ENCODE measurements at places on chromosomes 16 and 17. TPM values are rescaled to one million over a fixed set of nuclear protein-coding genes. Genes with fewer than 3 reads are reported as not detected.

MYL4 gene
- 1,485 TPM for polyA plus RNA-seq

SLC52A1 gene
- 0.15 TPM for polyA plus RNA-seq

CCR7 gene
- 0.32 TPM for polyA plus RNA-seq

NOMO2 gene
- 83.0 TPM for polyA plus RNA-seq

AIPL1 gene
- polyA plus RNA-seq: not detected

ERBB2 gene
- 107 TPM for polyA plus RNA-seq

OMG gene
- polyA plus RNA-seq: 0.28 TPM

EIF1 gene
- polyA plus RNA-seq: 839 TPM

ALDH3A1 gene
- not detected for polyA plus RNA-seq

HEXIM1 gene
- 25.9 TPM for polyA plus RNA-seq

TLCD2 gene
- 4.1 TPM for polyA plus RNA-seq

USH1G gene
- not detected for polyA plus RNA-seq

RAC3 gene
- 5.0 TPM for polyA plus RNA-seq

BCO1 gene
- polyA plus RNA-seq: not detected

KRTAP4-6 gene
- polyA plus RNA-seq: not detected

CHST4 gene
- polyA plus RNA-seq: not detected

DNAH17 gene
- 2.1 TPM for polyA plus RNA-seq

EVPL gene
- polyA plus RNA-seq: 0.21 TPM

ELMO3 gene
- 0.85 TPM for polyA plus RNA-seq

STH gene
- polyA plus RNA-seq: not detected

CD300E gene
- polyA plus RNA-seq: 0.23 TPM

NOL3 gene
- polyA plus RNA-seq: 23.8 TPM

FBXW10B gene
- polyA plus RNA-seq: 3.2 TPM

SYNGR3 gene
- polyA plus RNA-seq: 0.94 TPM

QRICH2 gene
- polyA plus RNA-seq: 2.8 TPM

GLOD4 gene
- polyA plus RNA-seq: 50.1 TPM

OTOP2 gene
- not detected for polyA plus RNA-seq

MVD gene
- polyA plus RNA-seq: 31.3 TPM

ELP5 gene
- polyA plus RNA-seq: 50.4 TPM

SEPTIN1 gene
- 5.1 TPM for polyA plus RNA-seq

FCSK gene
- polyA plus RNA-seq: 10.0 TPM

ZNF469 gene
- 6.6 TPM for polyA plus RNA-seq

MYO15A gene
- polyA plus RNA-seq: 0.82 TPM

C17orf50 gene
- polyA plus RNA-seq: not detected

LRRC75A gene
- 5.8 TPM for polyA plus RNA-seq

OTOA gene
- not detected for polyA plus RNA-seq

ATP1B2 gene
- polyA plus RNA-seq: 32.3 TPM

C17orf67 gene
- polyA plus RNA-seq: 1.5 TPM

CHST5 gene
- 0.22 TPM for polyA plus RNA-seq

NPIPB9 gene
- 4.2 TPM for polyA plus RNA-seq

ARHGAP27 gene
- polyA plus RNA-seq: 13.3 TPM

RASD1 gene
- 2.6 TPM for polyA plus RNA-seq

ABHD15 gene
- polyA plus RNA-seq: 5.1 TPM

MRPL58 gene
- polyA plus RNA-seq: 21.2 TPM

SYNGR2 gene
- 85.6 TPM for polyA plus RNA-seq

SOCS1 gene
- polyA plus RNA-seq: 3.0 TPM

SRSF2 gene
- polyA plus RNA-seq: 177 TPM

TNFRSF17 gene
- polyA plus RNA-seq: 0.23 TPM

ITGB4 gene
- polyA plus RNA-seq: 5.1 TPM

JMJD8 gene
- 23.1 TPM for polyA plus RNA-seq

RGS9 gene
- polyA plus RNA-seq: 5.0 TPM

All from muscle of back (tissue), 13 donors.